ENCODE measurements at places on chromosomes 1 and 21.

DNA sequence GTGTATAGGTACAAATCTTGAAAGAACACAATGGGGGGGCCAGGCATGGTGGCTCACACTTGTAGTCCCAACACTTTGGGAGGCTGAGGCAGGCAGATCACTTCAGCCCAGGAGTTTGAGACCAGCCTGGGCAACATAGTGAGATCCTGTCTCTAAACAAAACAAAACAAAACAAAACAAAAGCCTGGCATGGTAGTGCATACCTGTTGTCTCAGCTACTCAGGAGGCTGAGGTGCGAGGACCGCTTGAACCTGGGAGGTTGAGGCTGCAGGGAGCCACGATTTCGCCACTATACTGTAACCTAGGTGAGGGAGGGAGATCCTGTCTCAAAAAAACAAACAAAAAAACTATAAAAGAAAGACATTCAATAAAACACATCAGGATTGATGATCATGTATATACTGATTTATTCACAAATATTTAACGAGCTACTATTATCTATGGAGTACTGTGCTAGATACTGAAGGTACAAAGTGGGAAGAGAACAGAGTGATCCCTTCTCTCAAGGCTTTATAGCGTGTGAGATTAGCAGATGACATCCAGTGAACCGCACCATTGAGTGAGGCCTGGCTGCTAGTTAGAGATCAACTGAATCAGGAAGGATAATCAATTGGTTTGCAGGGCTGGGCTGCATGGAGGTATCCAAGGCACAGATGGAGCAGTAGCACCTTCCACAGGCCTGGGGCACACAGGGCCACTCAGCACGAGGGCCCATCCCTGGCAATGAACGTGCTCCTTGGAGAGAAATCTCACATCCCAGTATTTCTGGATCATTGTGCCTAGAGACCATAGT, 26.4 kb downstream of the ELF3 start:
- DNase-seq: no peak

DNA sequence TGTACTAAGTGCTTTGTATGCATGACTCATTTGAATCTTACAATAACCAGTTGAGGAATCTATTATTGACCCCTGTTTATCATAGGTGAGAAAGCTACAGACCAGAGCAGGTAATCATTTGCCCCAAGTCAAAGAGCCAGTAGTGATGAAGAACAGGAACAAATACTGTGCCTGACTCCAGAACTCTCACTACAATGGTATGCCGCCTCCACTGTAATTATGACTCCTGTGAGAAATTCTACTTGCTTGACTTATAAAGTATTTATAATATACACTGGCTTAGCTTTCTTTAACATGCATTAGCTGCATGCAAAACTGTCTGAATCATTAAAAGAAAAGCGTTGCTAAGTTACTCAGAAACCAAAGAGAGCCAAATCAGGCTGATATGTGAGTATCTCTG, 92.6 kb downstream of the ZNF281 start:
- no peak for DNase-seq

- peak; percentile 34 for DNase-seq
Measured at GRCh38 chr1:27153549-27153886, 1.4 kb downstream of the SLC9A1 start.

- DNase-seq: peak; percentile 32
Measured at GRCh38 chr1:28417441-28417922, 47.9 kb downstream of the PHACTR4 start.

GRCh38 chr1:156945881-156946661, 25.6 kb downstream of the LRRC71 start:
- no peak for DNase-seq

- no peak for DNase-seq
Measured at GRCh38 chr1:196098000-196098399, 510.2 kb downstream of the KCNT2 start.

DNA sequence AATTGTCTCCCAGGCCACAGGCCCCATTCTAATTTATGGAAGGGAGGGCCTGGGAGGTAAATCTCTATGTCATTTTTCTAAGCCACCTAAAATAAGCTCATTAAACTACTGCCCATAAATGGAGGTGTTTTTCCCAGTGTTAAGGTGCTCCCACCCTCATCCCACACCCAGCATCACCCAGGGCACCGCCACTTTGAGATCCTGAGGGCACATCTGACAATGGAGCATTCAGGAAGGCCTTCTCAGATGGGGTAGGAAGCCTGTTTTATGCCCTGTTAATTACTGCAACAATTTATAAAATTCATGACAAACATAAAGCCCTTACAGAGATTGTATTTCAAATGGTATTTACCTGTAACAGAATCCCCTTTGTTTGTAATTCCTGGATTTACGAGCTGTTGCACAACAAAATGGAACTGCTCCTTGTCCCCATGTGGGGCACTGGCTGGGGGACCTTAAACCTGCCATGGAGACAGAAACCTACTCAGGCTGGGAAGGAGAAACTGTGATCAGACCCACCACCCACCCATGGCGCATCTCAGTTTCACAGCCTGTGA, 319.5 kb upstream of the USP24 start:
- DNase-seq: no peak

DNA sequence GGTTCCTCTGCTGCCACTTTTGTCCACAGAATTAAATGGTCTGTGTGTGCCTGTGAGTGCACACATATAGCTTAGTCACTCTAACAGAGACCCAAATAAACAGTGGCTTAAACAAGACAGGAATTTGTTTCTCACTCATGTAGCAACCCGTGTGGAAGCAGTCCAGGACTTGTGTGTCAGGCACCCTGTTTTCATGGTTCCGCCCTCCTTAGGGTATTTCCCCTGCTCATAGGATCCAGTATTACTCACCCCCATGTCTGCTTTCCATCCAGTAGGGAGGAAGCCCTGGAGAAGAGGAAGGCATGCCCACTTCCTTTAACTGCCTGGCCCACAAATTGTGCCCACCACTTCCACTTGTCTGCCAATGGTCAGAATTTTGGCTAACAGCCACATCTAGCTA, 41.3 kb upstream of the TACSTD2 start:
- peak; percentile 50 for DNase-seq

Data from NB4 (cell line).